CD4-positive, alpha-beta T cell treated with Interferon gamma for 1 hour (primary cell): ENCODE measurements at places on chromosomes 5 and 9.

- no peak for DNase-seq
Observed at GRCh38 chr9:36345103-36345846, 54.8 kb downstream of the RNF38 start.

DNA sequence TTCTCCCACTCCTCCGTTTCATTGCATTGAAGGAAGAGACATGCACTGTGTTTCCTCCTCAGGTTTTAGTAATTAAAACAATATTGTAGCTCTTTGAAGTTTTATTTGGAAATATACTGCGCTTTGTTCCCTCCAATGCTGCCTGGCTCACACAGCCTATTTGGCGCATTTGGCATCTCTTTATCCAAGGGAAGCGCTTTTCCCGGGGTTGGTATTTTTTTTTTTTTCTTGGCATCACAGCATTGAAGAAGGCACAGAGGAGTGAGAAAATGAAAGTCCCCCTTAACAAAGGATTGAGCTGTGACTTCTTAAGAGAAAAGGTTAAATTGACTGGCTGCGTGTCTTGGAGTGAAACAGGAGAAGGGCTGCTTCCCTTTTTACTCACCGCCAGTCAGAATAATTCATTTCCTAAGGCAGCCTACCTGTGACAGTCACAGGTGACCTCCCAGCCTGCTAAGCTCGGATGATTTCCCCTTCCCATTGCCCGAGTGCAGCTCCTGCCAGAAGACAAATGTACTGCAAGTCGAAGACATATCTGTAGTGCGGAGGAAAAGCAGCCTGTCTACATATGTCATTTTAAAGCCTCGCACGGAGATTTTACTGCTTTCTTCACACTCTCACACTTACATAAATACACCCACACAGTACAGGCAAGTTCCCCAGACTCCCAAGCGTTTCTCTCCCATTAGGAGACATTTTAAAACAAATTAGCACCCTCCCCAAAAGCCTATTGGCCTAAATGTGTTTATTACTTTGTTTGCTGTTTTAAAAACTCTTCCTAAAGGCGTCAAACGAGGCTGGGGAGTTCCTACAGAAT, 665.5 kb upstream of the ZNF608 start:
- DNase-seq, result no peak

GRCh38 chr9:133042676-133043075, 11.9 kb downstream of the GTF3C5 start:
- no peak for DNase-seq

DNA sequence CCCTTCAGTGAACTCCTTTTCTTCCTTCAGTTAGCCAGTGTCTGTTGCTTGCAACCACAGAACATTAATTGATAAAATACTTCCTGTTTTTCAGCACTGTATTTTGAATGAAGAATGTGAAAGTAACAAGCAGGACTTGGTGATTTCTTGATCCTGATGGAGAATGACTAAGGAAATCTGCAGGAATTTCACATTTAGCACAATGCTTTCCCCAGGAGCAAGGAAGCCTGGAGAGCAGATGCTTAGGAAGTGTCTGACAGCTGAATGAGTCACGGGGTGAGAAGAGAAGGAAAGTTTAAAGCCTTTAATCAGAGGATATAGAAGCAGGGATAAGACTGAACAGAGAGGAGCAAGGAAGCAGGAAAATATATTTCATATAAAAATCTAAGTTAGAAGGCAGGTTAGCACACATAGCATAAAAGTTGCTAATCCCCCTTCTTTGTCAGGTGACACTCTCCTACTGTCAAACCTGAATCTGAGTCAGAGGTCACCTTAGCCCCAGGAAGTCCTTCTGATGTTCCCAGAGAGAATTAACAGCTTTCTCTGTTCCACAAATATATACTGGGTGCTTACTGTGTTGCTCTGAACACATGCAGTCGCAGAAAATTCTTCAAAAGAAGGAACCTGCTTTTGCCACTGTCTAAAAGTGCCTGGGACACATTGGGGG, 59.7 kb downstream of the GNA14 start:
- DNase-seq, result no peak

- no peak for DNase-seq
Observed at GRCh38 chr5:96706433-96707111, 44.4 kb downstream of the CAST start.

GRCh38 chr9:72539824-72540347, 18.5 kb downstream of the TMC1 start:
- no peak for DNase-seq

- peak; percentile 39 for DNase-seq
Observed at GRCh38 chr9:27333241-27334052, 36.5 kb upstream of the EQTN start.

DNA sequence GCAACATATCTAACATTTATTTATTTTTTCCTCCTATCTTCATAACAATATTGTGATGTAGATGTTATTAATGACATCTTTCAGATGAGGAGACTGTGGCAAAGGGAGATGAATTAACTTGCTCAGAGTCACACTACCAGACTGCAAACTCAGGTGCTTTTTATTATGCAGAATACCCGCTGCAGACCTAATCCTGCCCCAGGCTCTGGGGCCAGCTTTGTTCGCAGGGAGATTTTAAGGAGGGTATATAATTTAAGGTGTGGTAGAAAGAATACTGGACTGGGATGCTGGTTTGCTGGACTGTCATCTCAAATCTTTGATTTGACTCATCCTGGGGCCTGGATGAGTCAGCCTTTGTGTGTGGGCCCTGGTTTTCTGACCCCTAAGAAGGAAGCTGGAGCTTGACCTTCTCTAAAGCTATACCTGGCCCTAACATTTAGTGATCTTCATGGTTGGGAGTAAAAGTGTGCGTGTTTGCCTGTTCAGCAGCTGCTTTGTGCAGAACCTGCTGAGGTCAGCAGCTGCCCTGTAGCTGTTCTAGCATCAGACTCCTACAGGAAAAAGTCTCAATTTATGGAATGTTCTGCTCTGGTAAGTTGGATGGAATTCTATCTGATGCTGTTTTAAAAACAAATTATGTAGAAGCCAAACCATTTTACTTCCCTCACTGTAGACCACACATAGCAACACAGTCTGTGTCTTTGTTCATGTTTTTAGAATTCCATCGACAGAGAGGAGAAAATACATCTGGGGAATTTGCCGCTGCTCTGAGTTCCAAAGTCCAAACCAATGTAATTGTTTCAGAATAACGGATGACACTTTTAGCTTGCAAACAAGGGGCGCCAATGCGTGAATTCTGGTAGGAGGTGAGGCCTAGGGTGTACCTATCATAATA, 4.5 kb downstream of the SLC36A1 start:
- no peak for DNase-seq

- peak; percentile 62 for DNase-seq
Observed at GRCh38 chr9:89661956-89662717, 57.3 kb downstream of the GADD45G start.

DNA sequence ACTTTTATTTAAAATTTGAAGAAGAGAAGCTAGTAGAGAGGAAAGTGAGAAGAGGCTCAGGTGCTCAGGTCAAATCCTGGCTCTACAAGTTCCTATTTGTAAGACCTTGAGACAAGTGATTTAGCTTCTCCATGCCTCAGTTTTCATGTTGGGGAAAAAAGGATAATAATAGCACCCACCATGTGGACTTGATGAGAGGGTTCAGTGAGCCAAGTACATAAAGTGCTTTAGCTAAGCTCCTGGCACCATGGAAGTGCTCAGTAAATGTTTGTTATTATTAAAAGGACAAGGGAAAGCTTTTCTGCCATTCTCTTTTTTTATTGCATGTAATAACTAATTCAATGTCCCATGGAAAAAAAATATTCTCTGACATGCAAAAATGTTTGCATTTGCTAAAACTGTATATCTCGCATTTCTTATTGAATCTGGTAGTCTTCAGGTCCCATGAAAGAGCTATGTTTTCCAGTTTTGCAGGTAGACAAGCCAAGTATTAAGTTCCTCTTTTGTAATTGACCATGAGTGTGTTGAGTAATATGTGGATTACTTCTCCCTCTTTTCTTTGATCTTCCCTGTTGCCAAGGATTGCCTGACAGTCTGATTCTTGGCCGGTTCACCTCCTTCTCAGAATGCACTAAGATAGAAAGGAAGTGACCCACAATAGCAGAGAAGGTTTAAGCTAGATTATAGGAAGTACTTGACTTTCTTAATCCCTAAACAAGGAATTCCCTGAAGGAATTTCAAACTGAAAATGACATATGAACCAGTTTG, 45.6 kb upstream of the TRIM32 start:
- DNase-seq, result no peak

- no peak for DNase-seq
Observed at GRCh38 chr5:134171972-134172371, 4.8 kb downstream of the SKP1 start.

GRCh38 chr5:34586117-34586885, 69.8 kb upstream of the RAI14 start:
- no peak for DNase-seq
